ENCODE measurements at places on chromosomes 4 and X.

- no peak for DNase-seq
These were observed 102.7 kb downstream of the SLC4A4 start for GRCh38 chr4:71441186-71442169.

DNA sequence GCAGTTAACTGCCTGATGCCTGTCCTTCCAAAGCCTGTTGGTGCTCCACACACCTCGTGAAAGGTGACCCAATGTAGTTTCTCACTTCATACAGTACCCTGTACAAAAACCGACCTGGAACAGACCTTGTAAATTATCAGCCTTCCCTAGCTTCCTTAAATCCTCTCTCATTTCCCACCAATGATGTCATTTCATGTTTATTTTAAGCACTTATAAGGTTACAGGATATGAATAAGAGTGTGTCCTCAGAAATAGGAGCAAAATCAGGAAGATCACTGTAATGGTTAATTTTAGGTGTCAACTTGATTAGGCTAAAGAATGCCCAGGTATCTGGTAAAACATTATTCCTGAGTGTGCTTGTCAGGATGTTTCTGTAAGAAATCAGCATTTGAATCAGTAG is 44.7 kb downstream of the TMEM150C start:
- no peak for DNase-seq

DNA sequence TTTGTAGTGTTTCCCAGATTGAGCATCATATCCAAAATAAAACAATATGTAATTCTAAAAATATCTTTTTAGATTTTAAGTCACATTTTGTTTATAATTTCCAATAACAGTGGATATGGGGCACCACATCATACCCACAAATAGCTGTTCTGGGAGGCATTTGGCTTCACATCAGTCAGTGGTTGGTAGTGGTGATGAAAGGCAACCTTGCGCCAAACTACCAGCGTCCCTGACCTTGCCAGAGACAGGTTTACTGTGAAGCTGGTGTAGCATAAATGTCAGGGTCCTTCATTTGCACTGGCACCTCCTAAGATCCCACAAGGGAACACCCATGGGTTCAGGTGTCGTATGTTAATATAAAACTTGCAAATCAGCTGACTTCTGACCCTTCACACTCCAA is 222.2 kb downstream of the DCTD start:
- no peak for DNase-seq

DNA sequence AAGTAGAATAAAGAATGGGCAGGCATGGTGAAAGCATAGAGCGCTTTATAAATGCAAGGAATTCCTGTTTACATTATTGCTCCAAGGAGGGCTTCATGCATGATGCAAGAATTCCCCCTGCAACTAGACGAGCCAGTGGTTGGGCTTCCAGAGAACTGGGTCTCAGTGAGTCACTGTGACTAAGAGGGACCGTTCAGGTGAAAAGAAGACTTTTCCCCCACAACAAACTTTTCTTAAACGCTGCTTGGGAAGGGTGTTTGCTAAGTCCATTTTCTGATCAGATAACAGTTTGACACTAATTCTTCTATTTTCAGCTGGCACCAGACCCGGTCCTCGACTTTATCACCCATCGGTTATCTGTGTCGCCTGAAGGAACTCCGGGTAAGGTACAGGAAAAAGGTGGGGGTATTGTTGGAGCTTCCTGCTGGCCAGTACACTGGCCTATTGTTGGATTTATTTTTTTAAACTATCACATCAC is 40.1 kb downstream of the LDB2 start:
- DNase-seq, result no peak

DNA sequence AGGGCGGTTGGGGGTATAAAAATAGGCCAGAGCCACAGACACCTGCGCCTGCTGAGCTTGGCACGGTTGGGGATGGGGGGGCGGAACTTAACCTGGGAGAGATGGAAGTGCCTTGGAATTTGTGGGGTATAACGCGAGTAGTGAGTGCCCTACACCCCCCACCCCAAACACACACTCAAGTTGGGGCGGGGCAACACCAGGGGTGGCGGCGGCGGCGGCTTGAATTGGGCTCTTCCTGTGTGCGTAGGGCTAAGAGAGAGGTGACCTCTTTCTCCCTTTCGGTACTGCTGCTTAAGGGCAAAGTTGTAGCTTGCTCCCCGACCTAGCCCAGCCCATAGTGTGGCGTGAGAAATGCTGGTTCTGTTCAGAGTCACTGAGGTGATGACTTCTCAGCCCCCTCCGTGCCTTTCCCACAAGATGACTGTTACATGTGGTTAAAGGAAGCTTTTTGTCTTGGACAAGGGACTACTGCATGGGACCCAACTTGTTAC is 839 bp downstream of the STK26 start:
- peak; percentile 12 for DNase-seq

DNA sequence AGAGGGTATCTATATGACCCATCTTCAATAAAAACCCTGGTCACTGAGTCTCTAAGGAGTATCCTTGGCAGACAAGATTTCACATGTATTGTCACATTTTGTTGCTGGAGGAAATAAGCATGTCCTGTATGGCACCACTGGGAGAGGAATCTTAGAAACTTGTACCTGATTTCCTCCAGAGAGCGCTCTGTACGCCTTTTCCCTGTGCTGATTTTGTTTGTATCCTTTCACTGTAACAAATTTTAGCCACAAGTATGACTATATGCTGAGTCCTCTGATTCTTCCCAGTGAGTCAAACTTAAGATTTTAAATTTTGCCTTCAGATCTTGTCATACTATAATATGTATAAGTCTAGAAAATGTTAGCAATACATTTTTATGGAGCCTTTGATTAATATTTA is 102.8 kb downstream of the ITIH6 start:
- DNase-seq, result no peak

DNA sequence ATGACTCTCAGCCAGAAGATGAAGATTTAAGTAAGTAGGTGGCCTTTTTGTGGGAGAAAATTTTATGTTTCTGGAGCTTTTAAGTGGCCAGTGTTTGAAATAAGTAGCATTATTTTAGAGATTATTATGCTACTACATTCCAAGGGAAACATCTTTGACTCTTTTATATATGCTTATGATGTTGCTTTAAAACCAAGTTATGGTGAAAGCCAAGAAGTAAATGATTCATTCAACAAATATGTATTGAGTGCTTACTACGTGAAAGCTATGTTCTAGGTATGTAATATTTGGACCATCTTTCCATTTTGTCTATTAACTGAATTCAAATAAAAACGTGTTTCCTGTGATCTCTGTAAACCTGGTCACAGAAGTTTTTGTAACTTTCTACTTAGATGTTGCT is 58.3 kb downstream of the ZFX start:
- DNase-seq, result no peak

- no peak for DNase-seq
These were observed 24.2 kb upstream of the C4orf50 start for GRCh38 chr4:6042293-6043063.

GRCh38 chr4:26302031-26302899 is 18.5 kb upstream of the RBPJ start:
- DNase-seq, result no peak

- no peak for DNase-seq
These were observed 195.9 kb downstream of the SHOX start for GRCh38 chrX:826448-826847.

GRCh38 chrX:43375136-43375535 is 281.0 kb upstream of the MAOA start:
- DNase-seq, result no peak
